Stomach (tissue), 19 donors: ENCODE measurements at places on chromosomes 1 and 21. TPM values are rescaled to one million over a fixed set of nuclear protein-coding genes. Genes with fewer than 3 reads are reported as not detected.
A peak's percentile ranks its signal among the peaks of the same experiment; 100 is the strongest.

DNA sequence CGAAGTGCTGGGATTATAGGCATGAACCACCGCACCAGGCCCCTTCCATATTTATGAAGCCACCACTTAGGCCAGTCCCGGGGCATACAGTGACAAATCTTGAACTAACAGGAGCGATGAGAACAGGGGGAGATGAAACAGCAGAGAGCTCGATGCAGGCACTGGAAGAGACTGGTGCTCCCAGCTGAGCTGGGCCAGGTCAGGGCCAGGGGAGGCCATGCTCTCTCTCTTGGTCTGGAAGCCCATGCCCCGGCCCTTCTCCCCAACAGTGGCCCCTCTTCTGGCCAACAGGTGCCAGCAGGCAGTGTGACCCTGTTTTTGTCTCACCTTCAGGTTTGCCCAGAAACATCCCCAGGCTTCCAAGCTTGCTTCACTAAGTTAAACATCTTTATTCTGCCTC lies 269.9 kb upstream of the C1orf174 start:
- no peak for DNase-seq

- DNase-seq: no peak
Observed at GRCh38 chr1:17805869-17806684, 50.9 kb downstream of the ACTL8 start.

DNA sequence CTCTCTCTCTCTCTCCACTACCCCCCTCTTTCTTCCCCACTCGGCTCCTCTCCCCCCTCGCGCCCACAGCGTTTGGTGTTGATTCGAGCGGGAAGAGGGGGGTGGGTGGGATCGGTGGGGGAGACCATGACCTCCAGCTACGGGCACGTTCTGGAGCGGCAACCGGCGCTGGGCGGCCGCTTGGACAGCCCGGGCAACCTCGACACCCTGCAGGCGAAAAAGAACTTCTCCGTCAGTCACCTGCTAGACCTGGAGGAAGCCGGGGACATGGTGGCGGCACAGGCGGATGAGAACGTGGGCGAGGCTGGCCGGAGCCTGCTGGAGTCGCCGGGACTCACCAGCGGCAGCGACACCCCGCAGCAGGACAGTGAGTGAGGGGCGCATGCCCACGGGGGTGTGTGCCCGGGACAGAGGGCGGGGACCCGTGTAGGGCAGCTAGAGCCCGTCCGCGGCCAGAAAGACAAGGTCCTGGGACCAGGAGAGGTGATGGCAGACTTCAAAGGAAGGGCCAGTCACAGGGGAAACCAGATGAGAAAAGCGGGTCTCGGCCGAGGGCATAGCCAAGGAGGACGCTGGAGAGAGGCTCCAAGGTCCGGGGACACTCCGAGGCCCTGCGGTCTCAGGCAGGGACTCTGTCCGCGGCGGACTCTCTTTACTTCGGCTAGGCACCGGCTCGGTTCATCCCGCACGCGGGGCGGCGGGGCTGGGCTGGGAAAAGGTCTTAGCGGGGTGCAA lies at the start of gene PRRX1:
TSS of gene PRRX1 (plus strand) at position 39 of the 735 bp plus-strand sequence. CDS start at position 127, 88 bp downstream.
- DNase-seq: no peak

- no peak for DNase-seq
Observed at GRCh38 chr1:44775930-44776729, 790 bp downstream of the RPS8 start.

DNA sequence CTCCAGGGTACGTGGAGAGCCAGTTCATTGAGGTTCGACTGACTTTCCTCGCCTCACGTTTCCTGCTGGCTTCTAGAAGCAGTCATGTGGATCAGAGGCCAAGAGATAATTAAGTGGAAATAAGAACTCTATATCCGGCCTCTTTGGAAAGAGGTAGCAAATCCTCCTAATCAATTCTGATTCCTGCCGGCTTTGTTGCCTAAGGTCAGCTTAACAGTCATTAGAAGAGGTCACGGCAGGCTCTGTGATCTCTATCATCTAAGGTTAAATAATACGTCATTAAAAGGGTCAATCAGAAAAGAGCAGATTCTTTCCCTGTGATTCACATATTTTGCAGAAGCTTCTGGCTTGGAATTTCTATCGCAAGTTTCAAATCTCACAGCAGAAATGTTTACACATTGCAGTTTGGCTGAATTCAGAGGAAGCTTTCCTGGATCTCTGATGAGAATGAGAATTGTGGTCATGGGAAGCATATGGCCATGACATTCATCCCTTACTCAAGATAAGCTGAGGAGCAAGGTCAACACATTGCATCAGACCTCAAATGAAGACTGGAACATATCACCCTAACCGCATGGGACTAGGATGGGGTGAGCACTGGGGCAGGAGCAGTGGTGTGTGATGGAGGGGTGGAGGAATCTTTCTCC lies 189.4 kb downstream of the PBX1 start:
- DNase-seq: peak; percentile 75

DNA sequence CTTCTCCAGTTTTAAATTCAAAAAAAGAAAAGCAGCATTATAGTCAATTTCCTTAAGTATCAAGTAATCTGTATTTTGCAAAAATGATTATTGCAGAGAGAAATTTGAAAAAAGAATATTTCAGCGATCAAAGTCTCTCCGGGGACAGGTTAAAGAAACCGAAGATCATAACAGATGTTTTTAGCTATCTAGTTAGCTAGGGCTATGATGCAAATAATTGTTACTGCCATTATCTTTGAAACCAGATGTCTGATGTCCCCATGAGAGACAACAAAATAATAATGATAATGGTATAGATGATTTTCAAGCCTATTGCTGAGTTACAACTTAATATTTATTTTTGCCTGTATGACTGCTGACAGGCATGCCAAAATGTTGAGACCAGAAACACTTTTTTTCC lies 1326.0 kb downstream of the PLA2G4A start:
- DNase-seq: no peak

GRCh38 chr1:215599418-215600074 lies 32.4 kb downstream of the KCTD3 start:
- no peak for DNase-seq

GRCh38 chr1:155000411-155000725 lies 2.2 kb upstream of the ZBTB7B start:
- no peak for DNase-seq

GRCh38 chr1:32773018-32773763 lies 44.0 kb downstream of the YARS1 start:
- peak; percentile 93 for DNase-seq

DNA sequence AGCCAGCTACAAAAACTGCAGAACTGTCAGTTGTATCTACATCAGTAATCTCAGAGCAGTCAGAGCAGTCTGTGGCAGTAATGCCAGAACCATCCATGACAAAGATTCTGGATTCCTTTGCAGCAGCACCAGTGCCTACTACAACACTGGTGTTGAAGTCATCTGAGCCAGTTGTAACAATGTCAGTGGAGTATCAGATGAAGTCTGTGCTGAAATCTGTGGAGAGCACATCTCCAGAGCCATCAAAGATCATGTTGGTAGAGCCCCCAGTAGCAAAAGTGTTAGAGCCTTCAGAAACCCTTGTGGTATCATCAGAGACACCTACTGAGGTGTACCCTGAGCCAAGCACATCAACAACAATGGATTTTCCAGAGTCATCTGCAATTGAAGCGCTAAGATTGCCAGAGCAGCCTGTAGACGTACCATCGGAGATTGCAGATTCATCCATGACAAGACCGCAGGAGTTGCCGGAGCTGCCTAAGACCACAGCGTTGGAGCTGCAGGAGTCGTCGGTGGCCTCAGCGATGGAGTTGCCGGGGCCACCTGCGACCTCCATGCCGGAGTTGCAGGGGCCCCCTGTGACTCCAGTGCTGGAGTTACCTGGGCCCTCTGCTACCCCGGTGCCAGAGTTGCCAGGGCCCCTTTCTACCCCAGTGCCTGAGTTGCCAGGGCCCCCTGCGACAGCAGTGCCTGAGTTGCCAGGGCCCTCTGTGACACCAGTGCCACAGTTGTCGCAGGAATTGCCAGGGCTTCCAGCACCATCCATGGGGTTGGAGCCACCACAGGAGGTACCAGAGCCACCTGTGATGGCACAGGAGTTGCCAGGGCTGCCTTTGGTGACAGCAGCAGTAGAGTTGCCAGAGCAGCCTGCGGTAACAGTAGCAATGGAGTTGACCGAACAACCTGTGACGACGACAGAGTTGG lies 7.3 kb downstream of the SON start:
- no peak for DNase-seq

- DNase-seq: no peak
Observed at GRCh38 chr21:37204580-37204979, 62.6 kb downstream of the VPS26C start.

DNA sequence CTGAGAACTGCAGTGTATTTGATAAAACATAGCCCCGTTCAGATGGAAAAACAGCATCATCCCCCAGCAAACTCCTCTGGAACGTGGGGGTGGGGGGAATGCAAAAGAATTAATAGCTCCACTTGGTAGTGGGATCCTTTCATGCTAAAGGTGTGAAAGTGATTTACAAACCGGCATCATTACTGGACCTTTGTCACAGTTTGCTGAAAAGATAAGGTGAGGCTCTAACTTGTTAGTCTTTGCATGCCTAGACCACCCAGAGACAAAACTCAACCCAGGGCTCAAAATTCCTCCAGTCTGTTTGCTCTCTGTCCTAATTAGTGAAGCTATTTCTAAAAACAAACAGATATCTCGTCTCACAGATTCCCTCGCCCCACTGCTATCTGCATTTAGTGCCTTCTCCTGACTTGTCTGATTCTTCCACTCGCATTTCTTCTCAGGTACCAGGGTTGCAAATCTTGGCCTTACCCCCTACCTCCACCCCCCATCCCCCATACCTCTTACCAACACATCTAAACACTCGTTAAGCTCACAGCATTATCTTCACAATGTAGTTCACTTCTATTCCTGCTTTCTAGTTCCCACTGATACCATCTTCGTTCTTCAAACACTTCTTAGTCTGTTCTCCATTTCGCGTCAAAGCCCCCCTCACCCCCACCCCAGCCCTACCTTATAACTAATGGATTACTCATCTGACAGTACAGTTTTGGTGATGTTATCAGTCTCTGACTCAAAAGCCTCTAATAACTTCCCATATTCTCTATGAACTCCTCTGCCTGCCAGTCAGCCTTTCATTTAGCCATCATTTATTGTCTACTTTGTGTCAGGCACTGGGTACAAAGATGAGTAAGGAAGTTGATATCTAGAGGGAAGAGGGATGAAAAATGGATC lies 11.8 kb downstream of the IER5 start:
- DNase-seq: no peak

Gene PRDM16
- total RNA-seq: 32.2 TPM

Gene CSMD2
- 0.43 TPM for total RNA-seq

Gene SELL
- not detected for total RNA-seq

Gene ZNF362
- 1.3 TPM for total RNA-seq

Gene F13B
- total RNA-seq: 1.5 TPM
